ENCODE measurements at places on chromosomes 7 and 10.

- DNase-seq = no peak
These were observed 6.5 kb upstream of the SNX10 start for GRCh38 chr7:26284995-26285632.

DNA sequence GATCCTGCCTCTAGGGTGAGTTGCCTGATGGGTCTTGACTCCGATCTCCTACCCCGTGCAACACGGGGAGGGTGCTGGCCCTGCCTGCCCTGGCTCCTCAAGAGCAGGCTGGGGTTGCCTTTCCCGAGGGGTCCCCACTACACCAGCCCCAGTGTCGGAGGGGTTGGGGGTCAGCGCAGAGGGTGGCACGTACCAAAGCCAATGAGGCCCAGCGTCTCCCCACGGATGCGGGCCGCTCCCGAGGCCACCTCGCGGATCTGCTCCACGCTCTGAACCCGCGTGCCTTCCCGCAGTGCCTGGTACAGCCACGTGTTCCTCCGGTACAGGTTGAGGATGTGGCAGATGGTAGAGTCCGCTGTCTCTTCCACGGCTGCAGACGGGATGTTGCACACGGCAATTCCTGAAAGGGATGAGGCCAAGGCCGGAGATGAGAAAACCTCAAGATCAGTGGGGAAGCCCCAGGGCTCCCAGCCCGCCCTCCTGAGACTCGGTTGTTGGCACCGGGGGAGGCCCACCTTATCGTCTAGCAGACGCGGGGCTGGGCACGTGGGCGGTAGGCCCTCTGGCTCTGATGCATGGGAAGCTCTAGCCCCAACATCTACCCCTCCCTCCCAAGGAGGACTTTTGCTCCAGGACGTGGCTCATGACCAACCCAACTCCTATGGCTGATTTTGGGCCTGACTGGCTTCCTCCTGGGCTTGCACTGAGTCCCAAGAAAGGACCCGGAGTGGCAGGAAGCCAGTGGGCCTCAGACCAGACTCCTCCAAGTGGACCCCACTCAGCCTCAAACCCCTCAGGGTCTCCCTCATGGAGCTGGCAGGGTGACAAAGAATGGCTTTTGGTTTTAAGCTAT lies 56.1 kb downstream of the ZRANB1 start:
- DNase-seq = no peak

DNA sequence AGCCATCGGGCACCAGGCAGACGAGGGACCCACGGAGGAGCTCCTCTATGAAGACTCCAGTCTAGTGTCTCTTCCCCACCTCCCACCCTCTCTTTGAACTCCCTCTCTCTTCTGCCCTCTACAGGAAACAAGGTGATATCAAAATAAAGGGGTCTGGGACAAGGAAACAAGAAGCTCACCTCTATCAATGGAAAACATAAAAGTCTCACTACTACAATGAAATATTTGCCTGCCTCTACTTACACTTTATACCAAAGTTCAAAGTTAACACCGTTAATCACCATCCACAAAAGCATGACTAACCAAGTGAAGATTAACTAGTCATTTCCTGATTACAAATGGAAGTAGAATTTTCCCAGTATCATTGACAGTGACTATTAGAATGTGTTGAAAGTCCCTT lies 82.2 kb downstream of the PARD3 start:
- no peak for DNase-seq

GRCh38 chr10:114928818-114929217 lies 9.2 kb upstream of the TRUB1 start:
- DNase-seq = no peak

GRCh38 chr10:30510184-30510931 lies 76.4 kb downstream of the MAP3K8 start:
- no peak for DNase-seq

GRCh38 chr7:68706291-68706690 lies 892.0 kb upstream of the AUTS2 start:
- DNase-seq = no peak

DNA sequence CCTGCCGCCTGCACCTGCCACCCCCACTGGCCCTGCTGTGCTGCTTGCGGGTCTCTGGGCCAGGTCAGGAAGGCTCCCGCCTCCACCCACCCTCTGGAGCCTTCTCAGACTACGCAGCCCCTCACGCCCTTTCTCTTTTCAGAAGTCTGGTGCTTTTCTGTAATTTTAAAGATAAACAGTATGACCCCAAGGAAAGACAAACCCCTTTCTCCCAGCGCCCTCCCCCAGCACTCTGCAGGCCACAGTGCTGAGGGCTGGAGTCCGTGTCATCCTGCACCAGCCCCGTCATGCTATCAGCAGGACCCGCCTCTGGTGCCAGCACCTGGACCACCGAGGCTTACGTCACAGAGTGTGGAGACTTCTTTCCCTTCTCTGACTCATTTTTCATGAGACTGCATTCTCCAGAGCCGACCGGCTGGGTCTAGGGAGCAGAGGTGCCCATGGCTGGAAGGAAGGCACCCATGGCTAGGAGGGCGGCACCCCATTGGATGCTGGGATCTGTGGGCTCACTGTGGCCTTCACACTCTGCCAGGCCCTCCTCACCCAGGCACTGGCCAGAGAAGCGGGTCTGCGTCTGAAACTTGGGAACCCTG lies 53.4 kb downstream of the CFAP46 start:
- DNase-seq = no peak

- no peak for DNase-seq
These were observed 521.0 kb downstream of the PARD3 start for GRCh38 chr10:34294137-34294536.

GRCh38 chr7:121244120-121244870 lies 84.5 kb upstream of the WNT16 start:
- DNase-seq = no peak

GRCh38 chr10:35640474-35640873 lies 1.6 kb downstream of the FZD8 start:
- no peak for DNase-seq

DNA sequence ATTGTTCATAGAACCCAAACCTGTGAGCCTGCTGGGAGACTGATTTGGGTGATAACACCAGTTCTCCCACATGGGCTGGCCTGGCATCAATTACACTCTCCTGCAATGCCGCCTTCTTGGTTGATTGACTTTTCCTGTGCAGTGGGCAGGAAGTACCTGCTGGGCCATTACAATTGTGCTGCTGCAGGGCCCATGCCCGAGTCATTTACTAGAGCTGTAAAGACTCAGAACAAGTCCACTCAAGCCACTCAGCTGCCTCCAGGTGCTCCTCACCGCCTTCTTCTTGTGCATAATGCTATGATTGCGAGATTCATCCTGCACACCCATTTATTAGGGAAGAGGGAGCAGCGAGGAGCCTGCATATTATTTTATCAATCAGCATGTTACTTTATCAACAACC lies 264.0 kb downstream of the TCERG1L start:
- DNase-seq = no peak

GRCh38 chr7:136923111-136923667 lies 54.7 kb downstream of the CHRM2 start:
- DNase-seq = no peak
